Effector CD8-positive, alpha-beta T cell (primary cell): ENCODE measurements at places on chromosomes 7 and 10.
A peak's percentile ranks its signal among the peaks of the same experiment; 100 is the strongest.

- no peak for DNase-seq
These were observed 826 bp downstream of the GIMAP7 start for GRCh38 chr7:150515248-150516147.

DNA sequence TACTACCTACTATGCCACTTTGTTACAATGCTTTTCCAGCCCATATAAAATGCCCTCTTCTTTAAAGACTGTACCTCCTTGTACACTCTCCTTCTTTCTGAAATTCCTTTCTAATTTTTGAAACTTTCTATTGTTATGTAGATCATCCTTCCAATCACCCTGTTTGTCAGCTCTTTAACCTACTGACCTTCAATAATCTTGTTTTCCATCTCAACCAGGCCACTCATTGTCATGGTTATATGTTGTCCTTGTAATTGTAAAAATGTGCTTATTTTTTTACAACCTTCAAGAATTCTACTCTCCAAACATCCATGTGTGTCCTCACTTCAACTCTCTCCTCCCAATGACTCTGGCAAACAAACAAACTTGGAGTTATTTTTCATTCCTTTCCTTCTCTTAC, 1172.6 kb upstream of the CELF2 start:
- DNase-seq, result no peak

DNA sequence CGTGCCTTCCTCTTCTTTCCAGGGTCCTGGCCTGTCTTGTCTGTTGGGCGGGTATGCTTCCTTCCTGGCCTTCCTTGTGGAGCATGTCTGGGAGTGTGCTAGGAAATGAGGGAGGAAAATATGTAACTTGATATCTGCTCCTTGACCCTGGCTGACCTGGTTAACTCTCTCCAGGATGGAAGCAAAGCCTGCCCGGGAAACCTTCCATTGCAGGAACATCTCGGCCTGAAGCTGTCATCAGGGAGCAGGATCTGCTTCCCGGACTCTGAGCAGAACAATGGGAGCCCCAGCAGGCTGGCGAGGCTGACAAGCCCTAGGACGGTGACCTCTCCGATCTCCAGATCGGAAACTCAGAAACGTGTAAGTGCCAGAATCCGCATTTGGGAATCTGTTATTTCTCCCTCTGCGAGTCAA, 340.3 kb downstream of the FRMD4A start:
- DNase-seq, result no peak

GRCh38 chr10:71278691-71279588, 40.1 kb upstream of the SLC29A3 start:
- no peak for DNase-seq

- no peak for DNase-seq
These were observed 87.9 kb downstream of the VIPR2 start for GRCh38 chr7:159056737-159057136.

- peak; percentile 25 for DNase-seq
These were observed 154.8 kb upstream of the PRR15 start for GRCh38 chr7:29408841-29409243.

GRCh38 chr7:7970237-7970530, 1.6 kb downstream of the GLCCI1 start:
- no peak for DNase-seq

DNA sequence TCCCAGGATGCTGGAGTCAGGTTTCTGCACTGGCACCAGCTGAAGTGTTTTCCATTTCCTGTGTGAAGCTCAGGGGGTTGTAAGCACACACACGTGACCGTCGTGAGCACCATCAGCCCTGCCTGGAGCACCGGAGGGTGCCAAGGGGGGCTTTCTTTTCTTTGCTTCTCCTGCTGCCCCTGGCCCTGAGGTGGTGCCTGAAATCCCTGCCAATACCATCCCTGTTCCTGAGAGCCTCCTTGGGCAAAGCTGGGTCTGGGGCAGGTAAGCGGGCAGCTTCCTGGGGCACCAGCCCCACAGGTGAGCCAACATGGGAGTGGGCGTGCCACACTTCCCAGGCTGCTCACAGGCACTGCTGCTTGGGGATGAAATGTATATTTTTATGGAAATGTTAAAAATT, 593.6 kb downstream of the DNAJB6 start:
- DNase-seq, result no peak

DNA sequence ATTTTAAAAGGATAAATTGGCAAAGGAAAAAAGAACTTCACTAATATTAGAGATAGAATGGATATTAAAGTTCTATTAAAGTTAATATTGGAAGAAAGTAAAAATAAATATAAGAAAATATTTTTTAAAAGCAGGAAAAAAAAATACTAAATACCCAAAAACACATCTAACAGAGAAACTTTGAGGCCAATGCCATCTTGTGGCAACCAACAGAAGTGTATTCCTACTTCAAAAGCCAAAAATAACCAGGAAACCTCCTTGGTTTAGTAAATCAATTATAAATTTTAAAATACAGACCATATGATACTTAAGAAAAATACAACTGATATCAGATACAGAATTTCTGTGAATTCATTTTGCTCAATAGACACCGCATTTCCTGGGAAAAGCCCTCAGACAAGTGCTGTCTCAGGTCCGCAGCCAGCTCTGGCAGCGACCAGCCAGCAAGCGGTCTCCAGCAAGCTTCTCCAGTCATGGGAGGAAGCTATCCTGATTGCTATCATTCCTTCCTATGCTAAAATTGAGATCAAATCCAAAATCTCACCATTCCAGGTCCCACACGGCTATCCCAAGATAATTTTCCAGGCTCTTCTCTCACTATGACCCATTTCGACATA, 65.3 kb downstream of the LMBR1 start:
- no peak for DNase-seq

GRCh38 chr10:16828114-16828568, 10.9 kb upstream of the RSU1 start:
- DNase-seq, result peak; percentile 42

DNA sequence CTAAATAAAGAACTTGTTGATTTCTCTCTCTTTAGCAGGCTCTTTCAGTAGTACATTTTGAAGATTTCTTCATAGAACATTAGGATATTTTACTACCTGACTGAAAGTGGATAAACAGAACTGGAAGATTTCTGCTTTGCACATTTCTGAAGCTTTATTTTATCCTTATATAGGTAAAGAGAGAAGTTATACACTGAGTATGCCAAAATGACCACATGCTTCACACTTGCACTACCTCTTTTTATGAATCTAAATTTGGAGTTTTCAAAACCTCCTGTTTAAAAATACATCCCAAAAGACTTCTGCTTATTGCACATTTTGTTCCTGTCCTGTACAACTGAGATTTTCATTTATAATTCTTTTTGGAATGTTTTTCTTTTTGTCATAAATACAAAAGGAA, 197.4 kb upstream of the PRPS1L1 start:
- DNase-seq, result no peak

GRCh38 chr10:99565166-99565565, 32.4 kb downstream of the NKX2-3 start:
- DNase-seq, result no peak

DNA sequence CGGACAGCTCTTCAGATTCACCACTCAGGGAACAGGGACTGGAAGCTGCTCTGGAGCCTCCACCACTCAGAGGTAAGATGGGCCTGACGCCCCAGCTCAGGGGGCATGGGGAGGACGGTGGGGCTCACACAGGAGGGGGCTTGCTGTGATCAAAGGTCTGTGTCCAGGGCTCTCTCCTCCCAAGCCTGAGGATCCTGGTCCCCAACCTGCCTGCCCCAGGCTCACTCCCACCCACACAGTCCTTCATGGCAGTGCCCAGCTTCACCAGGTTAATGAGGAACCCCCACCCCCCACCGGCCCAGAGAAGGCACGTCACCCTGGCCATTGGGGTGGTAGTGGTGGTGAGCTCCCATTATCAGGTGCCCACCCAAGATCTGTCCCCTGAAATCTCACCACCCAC, 926.7 kb upstream of the ZNF722 start:
- no peak for DNase-seq

GRCh38 chr10:110613341-110613995, 30.7 kb upstream of the RBM20 start:
- DNase-seq, result no peak

DNA sequence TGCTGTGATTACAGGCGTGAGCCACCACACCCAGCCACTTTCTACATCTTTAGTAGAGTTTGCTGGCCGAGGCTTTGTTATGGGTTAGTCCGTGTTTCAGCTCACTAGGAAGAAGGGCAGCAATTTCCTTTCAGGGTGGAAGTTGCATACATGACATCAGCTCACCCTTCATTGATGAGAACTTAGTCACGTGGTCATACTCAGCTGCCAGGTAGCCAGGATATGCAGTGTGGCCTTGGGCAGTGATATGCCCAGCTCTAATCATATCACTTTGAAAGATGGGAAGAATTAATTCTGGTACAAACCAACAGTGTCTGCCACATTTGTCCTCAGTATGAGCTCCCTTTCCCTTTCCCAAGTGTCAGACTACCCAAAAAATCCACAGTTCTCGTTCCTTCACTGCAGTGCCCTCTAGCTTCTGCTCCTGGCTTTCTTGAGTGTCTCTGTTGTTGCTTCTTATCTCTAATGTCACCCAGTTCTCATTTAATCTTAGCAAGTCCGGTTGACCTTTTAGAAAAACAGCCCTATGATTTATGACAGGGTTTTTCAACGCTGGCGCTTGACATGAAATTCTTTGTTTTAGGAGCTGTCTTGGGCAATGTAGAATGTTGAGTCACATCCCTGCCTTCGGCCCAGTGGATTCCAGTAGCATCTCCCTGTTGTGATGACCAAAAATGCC, 108.7 kb upstream of the ITGB1 start:
- no peak for DNase-seq

DNA sequence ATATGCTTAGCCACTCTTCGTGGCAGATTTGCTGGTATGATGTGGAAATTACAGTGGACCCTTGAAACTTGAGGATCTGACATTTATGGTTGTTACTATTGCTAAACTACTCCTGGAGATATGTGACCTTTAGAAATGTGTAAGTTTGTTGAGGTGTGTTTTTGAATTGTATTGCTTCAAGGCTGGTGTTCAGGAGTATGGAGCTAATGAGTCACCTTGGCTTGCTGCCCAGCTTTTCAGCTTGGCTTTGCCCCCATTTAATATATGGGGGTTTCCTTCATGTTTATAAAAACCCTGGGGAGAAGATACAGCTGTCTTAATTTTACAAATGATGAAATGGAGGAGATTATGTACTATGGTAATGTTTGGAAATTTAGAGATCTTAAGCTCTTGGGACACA, 11.6 kb downstream of the HBP1 start:
- peak; percentile 34 for DNase-seq

DNA sequence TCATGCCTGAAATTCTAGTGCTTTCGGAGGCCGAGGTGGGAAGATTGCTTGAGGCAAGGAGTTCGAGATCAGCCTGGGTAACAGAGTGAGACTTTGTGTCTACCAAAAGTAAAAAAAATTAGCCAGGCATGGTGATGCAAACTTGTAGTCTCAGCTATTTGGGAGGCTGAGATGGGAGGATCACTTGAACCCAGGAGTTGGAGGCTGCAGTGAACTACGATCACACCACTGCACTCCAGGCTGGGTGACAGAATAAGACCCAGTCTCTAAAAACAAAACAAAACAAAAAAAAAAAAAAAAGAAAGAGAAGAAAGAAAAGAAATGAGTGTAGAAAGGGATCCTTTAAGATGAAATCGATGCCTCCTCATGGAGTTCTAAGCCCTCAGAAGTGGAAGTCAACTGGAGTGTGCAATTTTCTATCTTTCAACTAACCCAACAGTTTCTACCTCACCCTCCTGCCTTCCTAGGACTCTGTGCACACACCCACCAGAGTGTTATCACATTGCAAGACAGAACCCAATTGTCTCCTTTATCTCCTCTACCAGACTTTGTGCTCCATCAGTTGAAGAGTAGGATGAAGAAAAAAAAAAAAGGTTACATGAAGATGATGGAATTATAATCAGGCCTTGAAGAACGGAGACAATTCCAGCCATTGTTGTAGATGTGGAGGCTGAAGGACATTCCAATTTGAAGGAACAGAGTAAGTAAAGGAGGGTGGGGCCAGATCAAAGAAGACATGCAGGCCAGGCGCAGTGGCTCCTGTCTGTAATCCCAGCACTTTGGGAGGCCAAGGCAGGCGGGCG, 26.9 kb downstream of the NYAP1 start:
- no peak for DNase-seq

DNA sequence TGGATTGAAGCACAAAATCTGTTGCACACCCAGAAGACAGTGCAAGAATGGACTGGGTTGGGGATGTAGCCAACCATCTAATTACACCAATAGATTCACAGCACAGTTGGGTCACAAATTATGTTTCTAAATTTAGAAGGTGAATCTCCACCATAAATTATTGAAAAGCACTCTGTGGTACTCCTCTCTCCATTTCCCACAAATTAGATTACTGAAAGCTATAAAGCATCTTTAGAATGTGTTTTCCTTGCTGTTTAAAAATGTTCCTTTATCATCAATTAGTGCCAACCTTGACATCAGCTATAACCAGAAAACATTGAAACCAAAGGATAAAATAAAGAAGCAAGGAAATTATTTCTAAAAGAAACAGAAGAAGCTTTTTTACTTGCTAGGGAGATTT, 39.9 kb upstream of the HDAC9 start:
- no peak for DNase-seq

DNA sequence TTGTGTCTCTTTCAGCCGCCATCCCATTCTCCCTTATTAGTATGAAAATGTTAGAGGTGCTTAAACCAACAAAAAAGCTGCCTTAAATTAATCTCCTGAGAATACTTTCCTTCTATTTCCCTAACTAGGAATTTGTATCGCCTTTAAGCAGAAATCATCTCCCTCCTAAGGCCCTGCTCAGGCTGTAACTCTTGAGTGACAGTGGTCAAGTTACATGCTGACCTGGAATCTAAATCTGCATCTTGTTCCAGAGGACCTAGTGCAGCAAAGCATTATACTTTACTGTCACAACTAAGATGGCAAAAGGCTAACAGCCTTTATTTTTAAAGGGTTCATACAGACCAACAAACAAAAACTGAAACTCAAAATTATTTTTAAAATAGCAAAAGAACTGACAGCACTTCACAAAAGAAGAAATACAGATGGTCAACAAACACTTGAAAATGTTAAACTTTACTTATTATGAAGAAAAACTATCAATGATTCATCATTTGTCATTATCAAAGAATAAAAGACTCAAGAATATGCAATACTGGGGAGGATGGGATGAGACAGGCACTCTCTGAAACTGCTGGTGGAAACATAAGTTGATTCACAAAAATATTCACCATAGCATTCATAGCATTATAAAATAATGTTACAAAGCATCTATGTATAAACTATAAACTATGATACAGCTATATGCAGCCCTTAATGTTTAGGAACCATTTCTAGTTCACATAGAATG, 11.0 kb downstream of the CYREN start:
- DNase-seq, result no peak

GRCh38 chr10:92544296-92544695, 29.6 kb downstream of the IDE start:
- no peak for DNase-seq
